Natural killer cell (primary cell): ENCODE measurements at places on chromosomes 7 and 10. TPM values are rescaled to one million over a fixed set of nuclear protein-coding genes. Genes with fewer than 3 reads are reported as not detected.

- DNase-seq = no peak
These were observed 3.7 kb upstream of the IFIT1B start for GRCh38 chr10:89373916-89374711.

The SPDYE2 gene
- 0.25 TPM for total RNA-seq

The PDGFA gene
- 1.5 TPM for total RNA-seq

GRCh38 chr7:70114806-70115205 is 516.5 kb downstream of the AUTS2 start:
- no peak for DNase-seq

DNA sequence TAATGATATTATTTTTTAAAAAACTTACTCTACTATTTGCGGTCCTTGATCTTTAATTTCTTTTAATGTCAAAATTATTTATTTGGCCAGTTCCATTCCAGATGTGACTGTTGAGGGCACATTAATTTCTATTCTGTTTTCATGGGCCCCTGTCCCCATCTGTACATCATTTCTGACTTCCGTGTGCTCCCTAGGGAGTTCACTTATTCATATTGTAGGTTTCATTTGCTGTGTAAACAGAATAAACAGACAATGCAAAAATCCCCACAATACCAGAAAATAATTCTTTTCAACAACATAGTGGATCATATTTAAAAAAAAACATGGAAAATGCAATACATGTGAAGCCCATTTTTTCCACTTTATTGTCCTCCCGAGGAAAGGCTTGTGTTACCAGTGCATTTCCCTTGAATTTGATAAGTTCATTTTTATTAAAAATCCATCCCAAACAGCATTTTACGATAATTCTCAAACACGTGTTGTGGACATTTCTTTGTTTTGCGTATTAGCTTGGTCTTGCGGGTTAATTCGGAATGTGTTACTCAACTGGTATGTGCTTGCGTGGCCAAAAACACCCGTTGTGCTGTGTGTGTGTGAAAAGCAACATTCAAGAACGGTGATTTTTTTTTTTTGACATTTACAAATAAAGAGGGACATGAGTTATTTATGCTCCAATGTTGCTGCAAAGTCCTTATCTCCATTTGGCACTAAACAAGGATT is 138.4 kb downstream of the MGMT start:
- no peak for DNase-seq

GRCh38 chr10:107708981-107709380 is 544.5 kb upstream of the SORCS1 start:
- DNase-seq = no peak

DNA sequence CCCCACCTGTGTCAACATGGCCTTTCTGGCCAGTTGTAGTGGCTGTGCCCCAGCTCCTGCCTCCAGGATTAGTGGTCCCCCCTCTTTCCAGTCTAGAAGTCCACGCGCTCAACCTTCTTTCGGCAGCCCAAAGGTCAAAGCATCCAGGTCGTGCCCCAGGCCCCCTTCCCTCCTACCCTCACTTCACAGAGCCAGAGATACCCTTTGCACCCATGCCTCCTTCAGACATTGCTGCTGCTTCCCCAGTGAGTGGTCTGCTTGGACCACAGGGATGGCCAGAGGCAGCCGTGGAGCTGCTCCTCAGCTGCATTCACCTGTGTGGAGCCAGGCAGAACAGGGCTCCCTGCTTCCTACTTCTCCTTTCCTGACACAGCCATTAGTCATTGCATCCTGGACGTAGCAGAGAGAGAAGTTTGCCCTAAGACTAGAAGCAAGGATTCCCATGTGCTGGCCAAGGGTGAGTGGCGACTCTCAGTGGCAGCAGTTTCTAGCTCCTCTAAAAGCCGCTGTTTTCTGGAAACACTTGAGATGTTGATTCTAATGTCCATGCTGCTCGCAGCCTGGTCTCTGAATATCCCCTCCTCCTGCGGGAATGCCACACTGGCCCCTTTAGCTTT is 243.1 kb upstream of the SHH start:
- no peak for DNase-seq

- DNase-seq = no peak
These were observed 69.9 kb downstream of the HYCC1 start for GRCh38 chr7:22944022-22944421.

DNA sequence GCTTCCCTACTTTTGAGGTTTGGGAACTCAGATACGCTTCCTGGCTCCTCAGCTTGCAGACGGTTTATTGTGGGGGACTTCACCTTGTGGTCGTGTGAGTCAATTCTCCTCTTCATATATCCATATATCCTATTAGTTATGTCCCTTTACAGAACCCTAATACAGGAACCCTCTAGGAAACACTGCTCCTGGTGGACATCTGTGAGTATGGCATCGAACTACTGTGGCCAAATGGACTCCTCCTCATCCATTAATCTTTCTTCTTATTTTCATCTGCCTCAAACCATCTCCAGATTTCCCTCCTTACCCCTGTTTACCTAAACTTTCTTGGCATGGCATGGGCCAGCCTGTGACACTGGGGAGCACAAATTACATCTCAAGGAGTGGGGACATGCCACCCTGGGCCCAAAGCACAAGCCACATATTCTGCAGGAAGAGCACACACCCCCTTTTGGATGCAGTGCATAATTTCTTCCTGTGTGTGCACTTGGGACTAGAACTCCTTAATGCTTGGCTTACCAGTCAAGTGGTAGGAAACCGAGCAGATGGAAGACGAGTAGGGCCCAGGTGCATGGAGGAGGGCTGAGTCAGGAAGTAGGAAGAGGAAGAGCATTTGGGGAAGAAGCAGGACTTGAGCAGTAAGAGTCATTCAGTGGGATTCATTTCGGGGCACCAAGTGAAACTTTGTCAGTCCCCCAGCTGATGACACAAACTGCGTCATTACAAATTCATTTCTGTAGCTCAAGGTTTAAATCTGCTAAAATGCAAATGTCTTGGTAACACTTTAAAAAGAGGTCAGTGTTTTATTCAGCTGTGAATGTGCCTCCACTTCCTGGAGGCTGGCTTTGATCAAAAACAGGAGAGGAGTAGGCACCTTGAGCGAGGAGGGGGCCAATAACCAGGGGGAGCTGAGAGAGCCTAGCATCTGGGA is 80.8 kb upstream of the PLXNA4 start:
- peak; percentile 32 for DNase-seq

GRCh38 chr7:21305455-21306235 is 122.2 kb upstream of the SP4 start:
- no peak for DNase-seq

DNA sequence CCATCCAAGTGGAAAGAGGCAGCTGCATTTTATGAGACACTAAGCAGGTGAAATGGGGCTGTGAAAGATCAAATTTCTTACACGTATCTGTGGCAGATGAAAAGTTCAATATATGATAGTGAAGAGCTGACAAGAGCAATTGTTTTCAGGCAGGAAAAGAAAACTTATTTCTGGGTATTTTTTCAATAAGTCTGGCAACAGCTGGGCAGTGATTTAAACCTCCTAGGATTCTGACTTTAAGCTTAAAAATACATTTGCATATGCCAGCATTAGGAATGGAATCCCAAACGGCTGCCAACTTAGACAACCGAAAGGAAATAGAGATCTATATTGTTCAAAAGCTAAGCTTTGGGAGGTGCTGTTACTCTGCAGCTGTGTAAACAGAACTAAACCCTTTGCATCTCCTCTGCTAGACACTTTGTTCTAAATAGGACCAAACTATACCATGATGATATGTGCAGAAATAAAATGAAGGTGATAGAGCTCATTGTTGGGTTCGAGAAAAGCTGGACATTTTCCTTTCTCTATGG is 26.1 kb downstream of the DYNC1I1 start:
- no peak for DNase-seq

The SPDYE1 gene
- total RNA-seq = not detected

GRCh38 chr7:74453322-74454011 is at the start of gene GTF2IRD1:
TSS of gene GTF2IRD1 (plus strand) at chr7:74453906. CDS start at chr7:74508081, 54,175 bp downstream.
- DNase-seq = no peak

The RFC2 gene
- total RNA-seq = 16.9 TPM

- no peak for DNase-seq
These were observed 110.7 kb downstream of the INPP5A start for GRCh38 chr10:132648072-132648850.

DNA sequence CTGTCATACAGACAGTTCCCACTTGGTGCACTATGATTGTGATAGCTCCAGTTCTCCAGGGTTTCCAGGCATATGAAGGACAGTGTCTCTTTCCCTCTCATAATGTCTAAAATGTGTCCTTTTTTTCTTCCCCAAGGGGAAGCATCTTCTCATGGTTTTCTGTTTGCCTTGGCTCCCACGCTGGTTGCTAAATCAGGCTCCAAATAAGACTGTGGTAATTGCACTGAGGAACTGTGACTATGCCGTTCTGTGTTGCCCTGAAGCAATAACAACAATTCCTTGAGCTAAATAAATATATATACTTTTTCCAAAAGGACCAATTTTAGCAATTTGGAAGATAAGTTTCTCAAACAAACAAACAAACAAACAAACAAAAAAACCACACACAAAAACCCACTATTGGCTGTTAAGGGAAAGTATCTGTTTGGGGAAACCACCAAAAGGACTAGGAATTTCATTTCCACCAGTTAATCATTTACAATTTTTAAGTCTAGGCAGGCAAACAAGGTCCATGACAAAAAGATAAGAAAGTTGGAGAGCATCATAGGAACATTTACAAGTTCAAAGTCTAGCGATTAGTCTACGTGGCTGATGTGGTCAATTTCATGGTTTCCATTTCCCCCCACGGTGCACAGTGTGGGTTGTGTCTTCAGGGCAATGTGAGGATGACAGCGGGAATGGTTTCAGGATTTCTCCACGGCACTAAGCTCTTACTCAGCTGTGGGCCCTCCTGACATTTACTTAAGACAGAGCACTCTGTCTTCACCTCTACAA is 62.4 kb downstream of the THNSL1 start:
- no peak for DNase-seq

The ZNF467 gene
- total RNA-seq = 2.8 TPM

- no peak for DNase-seq
These were observed 21.1 kb upstream of the SH2D4B start for GRCh38 chr10:80516506-80517075.

DNA sequence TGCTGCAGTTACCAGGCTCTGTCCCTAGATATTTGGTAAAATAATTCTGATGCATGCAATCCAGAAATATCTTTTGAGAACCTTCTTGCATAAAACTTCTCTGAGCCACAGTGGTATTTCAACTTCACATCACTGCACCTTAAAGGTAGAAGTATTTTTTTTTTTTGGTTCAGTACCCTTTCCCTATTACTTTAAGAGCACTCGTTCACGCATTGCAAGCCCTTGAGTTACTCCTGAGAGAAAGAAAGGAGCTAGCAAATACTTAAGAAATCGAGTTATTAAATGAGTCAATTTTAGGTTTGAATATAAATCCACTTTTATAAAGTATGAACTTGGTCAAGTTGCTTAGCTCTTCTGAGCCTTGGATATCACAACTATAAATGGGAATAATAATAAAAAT is 607.1 kb upstream of the LRRTM3 start:
- DNase-seq = no peak

DNA sequence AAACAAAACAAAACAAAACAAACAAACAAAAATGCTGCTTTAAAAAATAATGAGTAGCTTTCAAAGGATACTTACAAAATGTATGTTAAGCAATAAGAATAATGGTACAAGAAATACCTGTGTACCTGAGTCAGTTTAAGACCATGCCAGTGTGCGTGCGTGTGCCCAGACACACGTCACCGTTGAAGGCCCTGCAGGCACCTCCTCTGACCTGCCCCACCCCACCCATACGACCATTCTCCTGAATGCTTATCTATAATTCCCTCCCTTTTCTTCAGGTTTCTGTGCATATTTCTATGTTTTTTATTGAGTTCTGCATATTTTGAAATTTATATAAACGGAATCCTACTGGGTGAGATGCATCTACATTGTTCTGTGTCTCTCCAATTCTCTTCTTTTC is 374.2 kb upstream of the KLF6 start:
- DNase-seq = no peak
